Immature natural killer cell (primary cell): ENCODE measurements at places on chromosomes 16 and 17. TPM values are rescaled to one million over a fixed set of nuclear protein-coding genes. Genes with fewer than 3 reads are reported as not detected.

The IGF2BP1 gene
- not detected for polyA plus RNA-seq

DNA sequence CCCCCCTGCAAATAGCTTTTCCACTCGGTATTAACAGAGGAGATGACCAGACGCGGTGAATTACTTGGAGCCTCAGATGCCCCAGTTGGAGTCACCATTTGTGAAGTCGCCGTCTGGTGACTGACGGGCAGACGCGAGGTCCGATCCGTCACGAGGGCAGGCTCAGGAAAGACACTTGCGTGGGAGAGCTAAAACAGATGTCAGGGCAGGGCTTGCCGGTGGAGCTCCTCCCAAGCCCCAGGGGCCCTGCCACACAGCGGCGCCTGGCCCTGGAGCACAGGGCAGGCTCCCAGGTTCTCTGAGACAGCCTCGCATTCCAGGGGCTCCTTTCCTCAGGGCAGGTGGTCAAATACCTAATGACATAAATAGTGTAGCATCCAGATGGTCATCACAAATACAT is 348.3 kb downstream of the C16orf95 start:
- DNase-seq: no peak

GRCh38 chr16:860891-861290 is 60.4 kb upstream of the GNG13 start:
- no peak for DNase-seq

The PRKCB gene
- polyA plus RNA-seq: 78.7 TPM

GRCh38 chr16:17885659-17886207 is 415.0 kb upstream of the XYLT1 start:
- no peak for DNase-seq

DNA sequence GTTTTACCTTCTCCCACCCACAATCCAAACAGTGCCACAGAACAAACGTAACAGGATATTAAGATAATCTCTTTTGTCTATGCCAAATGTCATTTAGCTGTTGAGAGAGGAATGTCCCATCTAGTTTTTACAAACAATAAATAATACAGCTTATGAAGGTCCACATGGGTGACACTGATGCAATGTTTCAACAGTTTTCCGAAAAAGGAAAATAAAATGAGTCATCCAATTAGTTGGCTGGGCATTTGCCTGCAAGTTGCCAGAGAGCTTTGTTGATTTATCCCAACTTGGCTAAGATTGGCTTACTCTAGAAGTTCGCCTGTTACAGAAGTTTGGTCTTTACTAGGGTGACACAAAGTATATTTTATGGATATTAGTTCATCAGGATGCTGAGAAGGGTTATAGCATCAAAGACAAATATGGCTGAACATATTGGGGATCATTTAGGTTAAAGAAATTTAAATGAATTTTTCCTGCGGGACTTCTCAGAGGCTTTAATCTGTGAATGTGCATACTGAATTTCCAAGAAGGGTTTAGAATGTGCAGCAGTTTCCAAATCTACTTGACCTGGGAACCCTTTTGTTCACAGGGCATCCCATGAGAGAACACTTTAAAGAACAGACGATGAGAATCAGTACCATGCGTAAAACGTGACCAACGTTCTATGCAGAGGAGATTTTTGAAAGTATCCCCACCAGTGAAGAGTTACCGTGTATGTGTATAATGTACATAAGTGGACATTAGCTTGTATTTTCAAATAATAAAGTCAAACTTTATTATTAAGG is 73.1 kb downstream of the CDH13 start:
- DNase-seq: no peak

GRCh38 chr16:11355862-11356261 is 10.6 kb downstream of the RMI2 start:
- DNase-seq: no peak

The PRSS33 gene
- not detected for polyA plus RNA-seq

DNA sequence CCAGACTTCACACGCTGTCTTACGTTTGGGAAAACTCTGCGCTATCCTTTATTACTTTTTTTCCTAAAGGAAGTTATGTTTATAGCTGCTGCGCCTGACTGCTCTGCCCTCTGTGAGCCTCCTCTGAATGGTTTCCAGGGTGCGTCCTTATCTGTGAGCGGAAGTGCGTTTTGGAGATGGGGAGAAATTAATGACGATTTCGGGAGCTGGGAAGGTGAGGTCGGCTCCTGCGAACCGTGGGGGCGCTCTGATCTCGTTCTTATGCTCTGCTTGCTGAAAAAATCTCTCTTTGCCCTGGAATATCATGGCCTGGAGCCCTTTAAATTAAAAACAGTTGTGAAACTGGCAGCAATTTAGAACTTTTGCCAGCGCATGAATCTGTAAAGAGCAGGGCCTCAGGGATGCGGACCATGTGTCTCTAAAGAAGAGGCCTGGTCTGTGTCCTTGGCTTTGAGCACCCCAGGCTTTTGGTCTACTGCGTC is 135.7 kb upstream of the ZFHX3 start:
- DNase-seq: no peak

DNA sequence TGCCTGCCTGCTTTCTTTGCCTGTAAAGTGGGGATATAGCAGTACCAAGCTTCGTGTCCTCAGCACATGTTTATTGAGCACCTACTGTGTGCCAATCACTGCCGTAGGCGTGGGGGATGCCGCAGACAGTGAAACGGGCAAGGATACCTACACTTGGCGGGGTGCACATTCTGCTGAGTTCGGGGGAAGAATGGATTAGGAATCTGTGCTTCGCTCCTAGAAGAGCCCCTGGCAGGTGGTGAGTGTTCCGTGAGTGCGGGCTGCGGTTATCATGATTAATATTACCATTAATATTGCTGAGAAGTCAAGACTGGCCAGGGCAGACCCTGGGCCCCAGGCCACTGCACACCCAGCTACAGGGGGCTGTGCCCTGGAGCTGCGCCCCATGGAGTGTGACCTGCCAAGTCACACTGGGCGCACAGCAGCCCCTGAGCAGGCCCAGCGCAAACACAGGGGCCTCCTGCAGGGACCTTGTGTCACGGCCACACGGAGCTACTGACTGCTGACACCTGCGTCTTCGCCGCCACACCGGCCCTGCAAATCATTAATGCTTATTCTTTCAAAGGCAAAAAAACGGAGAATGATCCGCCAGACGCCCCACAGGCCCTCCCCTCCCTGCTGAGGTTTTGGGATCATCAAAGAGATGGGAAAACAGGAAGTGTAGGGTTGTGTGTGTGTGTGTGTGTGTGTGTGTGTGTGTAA is 213.4 kb upstream of the GSE1 start:
- no peak for DNase-seq

DNA sequence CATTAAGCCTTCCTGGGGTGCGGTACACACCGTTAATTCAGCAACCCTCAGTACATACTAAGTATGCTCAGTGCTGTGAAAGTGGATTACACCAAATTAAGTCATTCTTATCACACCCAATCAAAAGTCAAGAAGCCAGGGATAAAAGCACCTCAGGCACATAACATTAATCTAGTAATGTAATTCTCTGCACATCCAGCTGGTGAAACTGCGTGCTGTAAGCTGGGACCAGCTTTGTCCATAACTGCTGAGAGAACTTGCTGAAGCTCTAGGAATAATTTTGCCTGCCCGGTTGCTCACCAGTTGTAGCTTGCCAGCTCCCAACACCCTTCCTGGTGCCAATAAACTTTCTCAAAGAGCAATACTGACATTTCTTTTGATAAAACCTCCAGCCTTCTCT is 44.9 kb downstream of the SLC47A1 start:
- no peak for DNase-seq

DNA sequence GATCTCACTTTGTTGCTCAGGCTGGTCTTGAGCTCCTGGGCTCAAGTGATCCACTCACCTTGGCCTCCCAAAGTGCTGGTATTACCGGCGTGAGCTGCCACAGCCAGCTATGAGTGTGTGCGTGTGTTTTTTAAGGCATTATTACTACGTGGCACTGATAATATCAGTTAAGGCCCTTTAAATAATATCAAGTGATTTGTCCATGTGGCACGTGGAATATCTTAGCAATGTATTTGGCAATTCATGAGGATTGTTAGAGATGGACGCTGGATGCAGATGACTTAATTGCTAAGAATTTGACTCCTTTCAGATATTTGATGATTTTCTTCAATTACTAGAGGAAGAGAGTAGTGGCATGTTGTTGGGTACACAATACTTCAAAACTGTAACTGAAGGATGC is 25.5 kb upstream of the PMP22 start:
- no peak for DNase-seq

DNA sequence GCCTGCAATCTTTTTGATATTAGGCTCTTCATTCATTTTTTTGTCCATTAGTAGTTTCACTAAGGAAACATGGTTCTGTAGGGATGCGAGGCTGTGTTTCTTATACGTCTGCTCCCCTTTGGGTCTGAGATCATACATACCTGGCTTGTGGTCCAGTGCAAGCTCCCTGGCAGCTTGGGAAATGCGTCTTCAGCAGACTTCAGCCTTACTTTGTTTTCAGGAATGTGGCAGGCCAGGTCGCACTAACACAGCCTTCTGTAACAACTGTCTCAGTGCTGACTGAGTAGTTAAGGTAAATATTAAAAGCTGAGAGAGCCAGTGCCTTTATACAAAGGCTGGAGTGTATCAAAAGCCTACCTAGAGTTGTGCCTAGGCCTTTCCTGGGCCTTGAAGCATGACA is 970.5 kb upstream of the EEF2KMT start:
- no peak for DNase-seq

The CMTM3 gene
- polyA plus RNA-seq: 83.5 TPM

The WSCD1 gene
- 0.11 TPM for polyA plus RNA-seq

DNA sequence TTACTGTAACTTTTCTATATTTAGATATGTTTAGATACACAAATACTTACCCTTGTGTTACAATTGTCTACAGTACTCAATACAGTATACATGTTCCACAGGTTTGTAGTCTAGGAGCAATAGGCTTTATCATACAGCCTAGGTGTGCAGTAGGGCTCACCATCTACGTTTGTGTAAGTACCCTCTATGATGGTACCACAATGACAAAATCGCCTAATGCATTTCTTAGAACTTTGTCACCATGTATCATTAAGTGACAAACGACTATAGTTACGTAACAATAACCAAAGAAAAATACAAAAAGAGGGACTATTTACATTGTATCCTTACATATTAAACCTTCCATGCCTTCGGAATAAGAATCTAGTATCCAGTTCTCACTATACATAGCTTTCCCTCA is 8.0 kb downstream of the STAT5B start:
- DNase-seq: no peak

The RNF112 gene
- polyA plus RNA-seq: not detected

GRCh38 chr16:19680881-19681340 is 37.1 kb downstream of the KNOP1 start:
- DNase-seq: no peak

The ERN2 gene
- polyA plus RNA-seq: not detected
